ENCODE measurements at places on chromosomes 11 and 22. TPM values are rescaled to one million over a fixed set of nuclear protein-coding genes. Genes with fewer than 3 reads are reported as not detected.

DNA sequence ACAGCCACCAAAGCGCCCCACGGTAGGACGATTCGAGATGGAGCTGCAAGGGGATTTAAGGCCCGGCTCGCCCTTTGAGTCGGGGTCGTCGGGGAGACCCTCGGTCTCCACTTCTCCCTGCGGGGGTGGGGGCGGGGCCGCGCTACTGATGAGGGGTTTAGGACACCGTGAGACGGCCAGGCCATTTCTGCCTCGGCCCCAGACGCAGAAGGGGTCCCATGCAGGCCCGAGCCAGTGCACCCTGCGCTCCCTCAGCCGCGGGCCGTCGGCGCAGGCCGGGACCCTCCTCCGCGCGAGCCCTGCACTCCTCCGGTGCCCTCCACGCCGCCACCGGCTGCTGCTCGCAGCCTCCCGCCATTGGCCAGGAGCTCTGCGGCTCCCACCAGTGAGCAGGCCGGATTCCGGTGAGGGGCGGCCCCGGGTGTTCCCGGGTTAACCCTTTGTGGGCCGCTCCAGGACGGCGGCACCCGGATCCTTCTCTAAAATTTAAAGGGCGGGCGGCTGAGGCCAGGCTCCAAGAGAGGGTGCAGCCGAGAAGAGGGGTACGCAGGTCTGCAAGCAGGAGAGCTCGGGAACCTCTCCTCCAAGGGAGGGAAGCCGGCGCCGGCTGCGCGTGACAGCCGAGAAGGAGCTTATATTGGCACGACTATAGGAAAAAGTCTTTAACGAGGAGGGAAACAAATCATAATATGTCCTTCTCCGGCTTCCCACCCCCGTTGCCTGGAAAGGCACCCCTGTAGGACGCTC, 18.0 kb downstream of the CREB3L1 start:
- peak; percentile 87 for DNase-seq
- peak overlapping the region; percentile 94 for H3K27ac ChIP-seq
- H3K27me3 ChIP-seq: no peaks in the 10 kb centered on the region
- H3K4me3 ChIP-seq: peak overlapping the region; percentile 43
- peaks cover 56% of the 10 kb centered on the region for H3K36me3 ChIP-seq
- H3K4me1 ChIP-seq: peaks cover 98% of the 10 kb centered on the region

DNA sequence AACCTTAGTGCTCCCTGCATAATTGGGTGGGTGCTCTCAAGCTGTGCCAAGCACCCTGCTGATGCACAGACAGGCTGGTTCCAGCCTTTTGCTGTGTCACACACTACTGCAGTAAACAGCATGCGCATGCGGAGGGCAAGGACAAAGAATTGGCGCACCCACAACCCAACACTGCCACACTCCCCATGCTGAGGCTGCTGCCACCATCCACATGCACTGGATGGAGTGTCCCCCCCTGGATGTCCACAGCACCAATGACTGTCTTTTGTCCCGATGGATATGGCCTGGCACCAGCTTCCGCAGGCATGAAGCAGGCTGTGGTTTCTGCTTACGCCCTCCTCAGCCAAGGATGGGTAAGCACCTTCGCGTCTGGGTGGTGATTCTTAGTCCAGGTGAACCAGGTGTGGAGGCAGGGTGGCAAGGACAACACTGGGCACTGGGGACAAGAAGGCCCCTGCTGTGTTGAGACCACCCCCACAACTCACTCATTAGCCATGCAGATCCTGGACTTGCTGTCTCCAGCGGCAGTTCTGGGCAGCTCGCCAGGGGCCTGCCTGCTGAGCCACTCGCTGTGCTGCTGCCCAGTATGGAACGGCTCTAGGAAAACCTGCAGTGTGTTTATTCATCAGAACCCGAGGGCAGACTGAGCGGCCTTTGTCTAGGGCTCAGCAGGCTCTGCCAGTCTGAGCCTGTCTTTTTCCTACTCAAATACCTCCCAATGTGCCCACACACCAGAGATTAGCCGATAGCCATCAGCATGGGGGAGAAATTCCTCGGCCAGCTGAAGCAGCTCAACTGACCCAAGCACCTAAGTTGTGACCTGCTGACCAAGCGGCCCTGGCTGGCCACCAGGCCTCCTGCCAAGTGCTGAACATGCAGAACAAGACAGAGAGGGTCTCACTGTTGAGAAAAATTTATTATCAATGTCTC, 8.2 kb upstream of the NAP1L4 start:
- peaks cover 16% of the 10 kb centered on the region for H3K4me1 ChIP-seq
- peaks cover 55% of the 10 kb centered on the region for H3K36me3 ChIP-seq
- peak; percentile 60 for DNase-seq
- H3K27ac ChIP-seq: no peak overlapping the region

- H3K36me3 ChIP-seq: 0 out of 2 replicates have a peak, but pooled peaks cover 4% of the 10 kb centered on the region
- peak within 1 kb of the TSS; percentile 59 for H3K4me3 ChIP-seq
- peak; percentile 64 for DNase-seq
- no peaks in the 10 kb centered on the region for H3K27me3 ChIP-seq
- peak within 1 kb of the TSS; percentile 6 for H3K27ac ChIP-seq
Observed at GRCh38 chr11:3165152-3165705, at the start of gene OSBPL5. Gene OSBPL5 (minus strand): TSS chr11:3165310. CDS start chr11:3129148, 36,162 bp downstream.

- DNase-seq: no peak
- no peaks in the 10 kb centered on the region for H3K27me3 ChIP-seq
- H3K4me1 ChIP-seq: no peaks in the 10 kb centered on the region
- H3K36me3 ChIP-seq: peaks cover 7% of the 10 kb centered on the region
- no peak overlapping the region for H3K4me3 ChIP-seq
Observed at GRCh38 chr11:46489656-46490560, 98.3 kb upstream of the CHRM4 start.

GRCh38 chr11:122751292-122752070, 86.8 kb upstream of the CRTAM start:
- H3K36me3 ChIP-seq: no peaks in the 10 kb centered on the region
- H3K4me1 ChIP-seq: peaks cover 19% of the 10 kb centered on the region
- peak; percentile 26 for DNase-seq
- H3K27ac ChIP-seq: no peak overlapping the region

- peaks cover 4% of the 10 kb centered on the region for H3K4me1 ChIP-seq
- no peak for DNase-seq
- no peak overlapping the region for H3K27ac ChIP-seq
- no peak overlapping the region for H3K4me3 ChIP-seq
Observed at GRCh38 chr11:59532620-59533019, 21.3 kb downstream of the OR4D9 start.

DNA sequence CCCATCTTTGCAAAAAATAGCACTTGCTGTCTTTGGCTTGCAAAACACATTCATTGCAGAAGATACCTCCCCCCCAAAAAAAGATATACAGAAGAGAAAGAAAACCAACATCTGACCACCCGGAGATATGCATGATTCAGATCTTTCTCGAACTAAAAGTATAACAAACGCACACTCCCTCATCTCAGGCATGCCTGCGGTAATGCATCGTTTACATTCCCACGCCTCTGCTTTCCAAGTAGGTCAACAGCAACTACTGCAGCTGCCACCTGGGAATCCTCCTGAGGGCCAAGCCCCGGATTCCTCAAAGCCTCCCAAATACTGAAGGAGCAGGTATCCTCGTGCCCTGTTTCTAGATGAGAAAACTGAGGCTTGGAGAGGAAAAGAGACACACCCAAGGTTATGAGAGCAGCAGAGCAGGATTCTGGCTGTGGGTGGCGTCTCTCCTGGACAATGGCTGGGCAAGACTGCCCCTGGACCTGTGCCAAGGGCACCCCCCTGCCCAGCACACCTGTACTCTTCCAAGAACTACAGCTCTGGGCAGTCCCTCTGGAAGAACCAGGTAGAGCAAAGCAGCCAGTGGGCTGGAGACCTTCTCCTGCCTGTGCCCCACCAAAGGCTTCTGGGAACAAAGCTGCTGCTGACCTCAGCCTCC, 38.1 kb downstream of the NUP50 start:
- H3K4me1 ChIP-seq: peaks cover 53% of the 10 kb centered on the region
- peak; percentile 99 for DNase-seq
- H3K27ac ChIP-seq: peak overlapping the region; percentile 100
- H3K4me3 ChIP-seq: no peak overlapping the region
- no peaks in the 10 kb centered on the region for H3K27me3 ChIP-seq

GRCh38 chr11:120172054-120172911, 34.4 kb upstream of the TRIM29 start:
- H3K27ac ChIP-seq: no peak overlapping the region
- H3K4me3 ChIP-seq: no peak overlapping the region
- no peaks in the 10 kb centered on the region for H3K27me3 ChIP-seq
- H3K36me3 ChIP-seq: no peaks in the 10 kb centered on the region
- DNase-seq: no peak
- peaks cover 4% of the 10 kb centered on the region for H3K4me1 ChIP-seq

DNA sequence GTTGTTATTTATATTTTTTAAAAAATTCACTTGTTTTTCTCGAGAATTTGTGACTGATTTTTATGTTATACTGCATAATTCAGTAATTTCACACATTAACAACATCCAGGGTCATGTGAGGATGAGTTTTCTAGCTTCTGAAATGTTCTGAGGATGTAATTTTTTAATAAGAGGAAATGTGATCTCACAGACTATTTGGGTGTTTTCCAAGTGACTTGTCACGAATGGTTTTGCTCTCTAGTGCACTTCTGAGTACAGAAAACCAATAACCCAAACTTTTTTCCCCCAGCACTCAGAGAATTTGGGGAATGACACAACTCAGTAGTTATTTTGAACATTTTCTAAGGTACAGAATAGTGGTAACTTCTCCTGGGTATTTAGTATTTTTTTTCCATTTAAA, 821.1 kb upstream of the ARHGAP42 start:
- no peaks in the 10 kb centered on the region for H3K4me1 ChIP-seq
- H3K36me3 ChIP-seq: no peaks in the 10 kb centered on the region
- DNase-seq: no peak
- no peaks in the 10 kb centered on the region for H3K27me3 ChIP-seq

DNA sequence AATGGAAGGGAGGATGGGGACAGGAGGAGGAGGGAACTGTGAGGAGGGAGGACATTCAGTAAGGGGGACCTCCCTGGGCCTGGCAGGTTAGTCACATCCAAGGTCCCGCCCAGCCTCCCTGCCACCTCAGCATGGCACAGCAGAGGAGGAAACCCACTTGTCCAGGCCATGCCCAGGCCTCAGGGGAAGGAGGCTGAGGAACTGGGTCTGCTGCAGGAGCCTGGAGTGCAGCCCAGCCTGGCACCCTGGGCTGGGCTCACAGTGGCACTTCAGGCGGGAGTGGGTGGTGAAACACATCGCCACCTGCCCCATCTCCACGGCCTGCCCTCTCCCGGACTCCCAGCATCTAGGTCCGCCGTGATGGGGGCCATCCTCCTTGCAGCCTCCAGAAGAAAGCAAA, 17.2 kb upstream of the KLHL35 start:
- DNase-seq: no peak
- H3K4me1 ChIP-seq: no peaks in the 10 kb centered on the region
- no peaks in the 10 kb centered on the region for H3K36me3 ChIP-seq

GRCh38 chr11:8100158-8100557, 19.1 kb downstream of the TUB start:
- H3K27ac ChIP-seq: no peak overlapping the region
- no peaks in the 10 kb centered on the region for H3K27me3 ChIP-seq
- H3K36me3 ChIP-seq: no peaks in the 10 kb centered on the region
- no peak for DNase-seq
- H3K4me3 ChIP-seq: no peak overlapping the region

DNA sequence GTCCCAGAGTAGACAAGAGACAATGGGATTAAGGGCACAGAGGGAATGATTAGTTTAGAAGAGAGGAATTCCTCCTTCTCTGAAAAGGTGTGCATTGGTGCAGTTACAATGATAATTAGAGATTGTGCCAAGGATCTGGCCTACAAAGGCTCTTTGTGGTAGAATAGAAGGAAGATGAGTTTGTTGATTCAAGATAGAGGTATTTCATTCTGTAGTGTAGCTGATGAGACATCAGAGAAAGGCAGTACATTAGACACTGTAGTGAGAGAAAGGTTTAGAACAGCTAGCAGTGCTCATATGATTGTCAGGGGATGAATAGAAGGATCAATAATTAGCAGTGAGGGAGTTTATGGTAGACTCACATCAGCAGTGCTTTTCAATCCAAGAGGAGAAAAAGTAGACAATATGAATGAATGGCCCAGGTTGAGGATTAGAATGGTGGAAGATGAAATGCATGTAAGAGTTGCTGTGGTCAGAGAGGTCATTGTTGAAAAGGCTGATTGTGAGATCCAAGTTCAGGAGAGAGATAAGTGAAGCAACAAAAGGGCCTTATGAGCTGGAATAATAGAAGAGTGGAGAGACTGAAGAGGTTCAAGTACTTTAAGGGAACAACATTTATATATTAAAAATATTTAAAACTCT, 28.9 kb downstream of the SIK2 start:
- peaks cover 13% of the 10 kb centered on the region for H3K36me3 ChIP-seq
- no peaks in the 10 kb centered on the region for H3K27me3 ChIP-seq
- H3K4me1 ChIP-seq: peaks cover 59% of the 10 kb centered on the region
- no peak overlapping the region for H3K4me3 ChIP-seq

DNA sequence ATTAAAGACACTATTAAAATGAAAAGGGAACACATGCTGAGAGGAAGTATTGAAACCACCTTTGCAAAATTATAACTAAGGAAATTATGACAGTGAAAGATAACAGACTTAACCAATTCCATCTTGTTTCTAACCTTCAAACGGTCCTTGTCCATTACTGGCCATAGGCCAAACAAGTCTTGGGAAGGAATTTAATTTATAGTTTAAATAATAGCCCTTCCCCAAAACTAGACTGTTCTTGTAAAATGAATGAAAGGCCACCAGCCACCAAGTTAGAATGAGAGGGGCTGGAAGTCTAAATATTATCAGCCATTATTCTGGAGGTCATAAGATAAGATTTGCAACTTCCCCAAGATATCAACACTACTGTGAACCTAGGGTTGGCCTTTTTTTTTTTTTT, 1.8 kb upstream of the TALDO1 start:
- H3K27me3 ChIP-seq: no peaks in the 10 kb centered on the region
- H3K36me3 ChIP-seq: no peaks in the 10 kb centered on the region
- H3K27ac ChIP-seq: no peak overlapping the region
- no peak for DNase-seq
- H3K4me1 ChIP-seq: peaks cover 19% of the 10 kb centered on the region

DNA sequence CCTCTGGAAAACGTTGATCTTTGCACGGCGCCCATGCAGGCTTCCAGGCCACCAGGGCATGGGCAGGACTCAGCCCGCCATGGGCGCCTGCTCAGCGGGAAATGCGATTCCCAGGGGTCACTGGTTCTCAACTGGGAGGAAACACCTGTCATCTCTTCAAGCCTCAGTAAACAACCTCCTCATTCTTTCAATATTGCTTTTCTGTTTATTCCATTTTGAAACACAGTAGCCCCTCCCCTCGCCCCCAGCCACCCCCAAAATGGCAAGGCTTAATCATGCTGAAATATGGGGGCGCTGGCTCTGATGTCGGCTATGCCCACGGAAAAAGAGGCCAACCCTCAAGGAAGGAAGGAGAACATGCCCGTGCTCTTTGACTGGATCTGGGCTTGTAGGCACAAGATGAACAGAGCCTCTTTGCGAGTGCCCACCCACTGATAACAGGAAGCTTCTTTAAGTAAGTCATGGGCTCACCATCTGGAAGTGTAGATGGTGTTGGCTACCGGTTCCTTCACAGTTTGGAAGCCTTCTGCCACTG, 594 bp upstream of the POU2AF1 start:
- DNase-seq: no peak
- H3K4me3 ChIP-seq: no peak overlapping the region
- H3K27ac ChIP-seq: no peak overlapping the region
- no peaks in the 10 kb centered on the region for H3K4me1 ChIP-seq
- H3K27me3 ChIP-seq: no peaks in the 10 kb centered on the region

Gene HEPHL1
- total RNA-seq: not detected

Gene HTR3B
- not detected for total RNA-seq

Gene KBTBD3
- 0.16 TPM for total RNA-seq

Gene KDM2A
- total RNA-seq: 41.2 TPM

Gene OR10D3
- not detected for total RNA-seq

Gene WNT11
- not detected for total RNA-seq

Gene SCGB1C1
- not detected for total RNA-seq

Gene INSC
- total RNA-seq: not detected

All from SJSA1 (cell line).